Psoas muscle (tissue), 8 donors: ENCODE measurements at places on chromosomes 7 and 10. TPM values are rescaled to one million over a fixed set of nuclear protein-coding genes. Genes with fewer than 3 reads are reported as not detected.

Gene SPDYE8
- total RNA-seq: not detected

DNA sequence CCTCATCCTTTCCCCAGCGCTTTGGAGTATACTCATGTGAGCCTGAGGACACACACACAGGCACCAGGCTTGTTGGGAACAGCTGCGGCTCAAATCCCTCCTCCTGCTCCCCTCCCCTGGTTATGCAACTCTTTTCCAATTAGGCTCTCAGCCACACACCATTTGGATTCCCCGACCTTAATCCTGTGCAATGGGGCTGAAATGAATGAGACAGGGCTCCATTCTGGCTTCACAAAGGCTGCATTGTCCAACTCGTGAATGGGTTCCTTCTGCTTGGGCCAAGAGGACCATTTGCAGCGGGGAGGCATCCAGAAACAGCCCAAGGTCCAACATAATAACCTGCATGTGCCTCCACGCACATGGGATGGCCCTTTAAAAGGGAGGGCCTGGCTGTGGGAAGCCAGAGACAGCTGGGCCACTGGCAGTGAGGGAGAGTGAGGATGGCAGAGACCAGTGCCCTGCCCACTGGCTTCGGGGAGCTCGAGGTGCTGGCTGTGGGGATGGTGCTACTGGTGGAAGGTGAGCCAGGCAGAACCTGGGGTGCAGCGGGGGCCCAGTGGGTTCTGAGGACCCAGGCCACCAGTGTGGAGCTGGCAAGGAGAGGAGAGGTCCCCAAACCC is at the start of gene RGR:
Gene RGR (plus strand): TSS at position 403 of the 620 bp plus-strand sequence. CDS start 38 bp downstream, at position 441.
- no peak for DNase-seq

GRCh38 chr10:114278140-114278883 is 39.3 kb downstream of the VWA2 start:
- DNase-seq: no peak

DNA sequence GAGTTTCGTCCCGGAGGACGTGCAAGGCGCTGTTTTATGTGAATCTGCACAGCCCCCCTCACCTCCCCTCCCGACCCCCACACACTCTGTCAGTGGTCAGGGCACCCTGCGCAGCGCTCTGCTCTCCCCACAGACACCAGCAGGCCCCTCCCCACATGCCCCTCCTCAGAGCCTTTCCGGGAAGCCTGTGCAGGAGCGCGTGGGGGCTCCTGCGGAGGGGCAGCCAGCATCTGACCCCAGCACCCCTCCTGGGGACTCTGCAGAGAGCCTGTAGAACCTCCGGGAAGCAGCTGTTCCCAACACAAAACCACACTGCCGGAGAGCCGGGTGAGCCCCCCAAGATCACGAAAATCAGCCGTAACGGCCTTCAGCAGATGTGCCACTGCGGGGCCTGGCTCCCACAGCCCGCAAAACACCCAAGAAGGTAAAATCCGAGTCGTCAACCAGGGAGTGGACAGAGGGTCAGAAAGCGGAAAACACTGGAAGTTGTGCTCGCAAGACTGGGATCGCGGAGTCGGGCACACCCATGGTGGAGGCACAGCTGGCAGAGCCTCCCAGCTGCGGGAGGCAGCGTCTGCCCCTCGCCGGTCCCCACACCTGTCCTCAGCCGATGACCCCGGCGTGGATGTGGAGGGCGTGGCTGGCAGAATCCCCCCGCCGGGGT is 53.8 kb upstream of the PDGFA start:
- no peak for DNase-seq
